Activated CD4-positive, alpha-beta T cell treated with anti-CD3 and anti-CD28 coated beads for 48 hours (primary cell): ENCODE measurements at places on chromosomes 1 and 21.

- DNase-seq = no peak
These were observed 125.9 kb downstream of the HFM1 start for GRCh38 chr1:91278754-91279153.

DNA sequence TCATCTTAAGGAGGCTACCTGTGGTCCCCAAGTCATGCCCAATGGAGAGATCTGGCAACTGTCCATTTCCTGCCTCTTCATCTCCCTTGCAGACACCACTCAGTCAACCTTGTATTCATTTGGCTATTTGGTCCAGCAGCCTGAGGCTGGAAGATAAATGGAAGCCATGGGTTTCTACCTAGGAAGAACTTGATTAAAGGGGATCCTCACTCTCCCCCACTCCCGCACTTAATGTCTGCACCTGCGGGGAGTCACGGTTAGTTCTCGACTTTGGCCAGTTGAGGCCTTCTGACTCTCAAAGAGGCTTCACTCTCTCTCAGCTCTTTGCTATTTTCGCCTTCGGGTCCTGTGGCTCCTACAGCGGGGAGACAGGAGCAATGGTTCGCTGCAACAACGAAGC is 8.4 kb upstream of the ATXN7L2 start:
- no peak for DNase-seq

GRCh38 chr1:207069858-207070506 is 16.9 kb downstream of the PFKFB2 start:
- DNase-seq = no peak

- no peak for DNase-seq
These were observed 49.8 kb upstream of the KCNE1 start for GRCh38 chr21:34561806-34562205.

GRCh38 chr1:208081972-208082371 is 162.2 kb downstream of the PLXNA2 start:
- DNase-seq = no peak

DNA sequence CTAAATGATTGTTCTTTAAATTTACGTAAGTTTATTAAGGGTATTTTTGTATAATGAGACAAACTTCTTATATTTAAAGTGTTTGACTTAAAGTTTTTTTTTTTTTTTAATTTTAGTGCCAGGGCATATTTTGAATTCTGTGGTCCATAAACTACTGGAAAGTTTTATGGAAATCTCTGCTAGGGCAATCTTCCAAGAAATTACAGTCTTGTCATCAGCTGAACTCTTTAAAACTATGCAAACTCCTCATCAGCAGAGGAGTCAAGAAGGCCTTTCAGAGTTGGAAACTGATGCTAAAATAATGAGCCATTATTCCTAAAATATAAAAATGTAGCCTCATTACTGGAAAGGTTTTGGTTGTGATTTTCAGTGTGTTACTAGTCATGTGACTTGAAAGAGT is 1201.9 kb downstream of the BRINP3 start:
- no peak for DNase-seq

DNA sequence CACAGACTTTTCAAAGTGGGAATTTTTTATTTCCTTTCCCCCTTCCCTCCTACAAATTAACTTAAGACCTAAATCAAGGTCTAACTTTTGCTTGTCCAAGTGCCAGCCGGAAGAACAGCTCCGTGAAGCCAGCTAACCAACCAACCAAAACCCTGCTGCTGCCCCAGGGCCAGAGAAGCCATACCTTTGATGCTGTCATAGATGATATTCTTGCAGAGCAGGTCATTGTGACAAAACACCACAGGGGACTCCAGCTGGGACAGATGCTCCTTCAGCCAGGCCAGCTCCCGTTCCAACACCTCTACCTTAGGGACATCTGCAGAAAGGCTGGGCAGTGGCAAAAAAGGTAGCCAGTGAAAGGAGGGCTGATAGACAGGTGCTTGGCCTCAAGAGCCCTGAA is 10.7 kb downstream of the ETNK2 start:
- DNase-seq = no peak
